ENCODE measurements at places on chromosomes 5 and 9.

DNA sequence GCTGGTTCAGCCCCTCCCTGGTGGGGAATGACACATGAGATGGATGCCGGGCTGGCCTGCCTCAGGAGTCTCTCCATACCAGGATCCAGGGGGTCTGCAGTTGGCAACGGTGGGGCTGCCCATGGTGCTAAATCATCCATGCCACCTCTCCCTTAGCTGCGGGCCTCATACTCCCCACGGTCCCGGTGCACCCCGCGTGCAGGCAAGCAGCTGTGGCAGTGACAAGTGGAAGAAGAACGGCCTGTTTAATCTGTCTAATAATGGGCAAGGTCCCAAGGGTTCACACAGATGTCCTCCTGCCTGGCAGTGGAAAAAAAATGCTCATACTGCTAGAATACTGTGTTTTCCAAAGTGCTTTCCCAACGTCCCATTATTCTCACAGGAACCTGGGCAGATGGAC lies 196.9 kb upstream of the PANK3 start:
- DNase-seq: no peak

DNA sequence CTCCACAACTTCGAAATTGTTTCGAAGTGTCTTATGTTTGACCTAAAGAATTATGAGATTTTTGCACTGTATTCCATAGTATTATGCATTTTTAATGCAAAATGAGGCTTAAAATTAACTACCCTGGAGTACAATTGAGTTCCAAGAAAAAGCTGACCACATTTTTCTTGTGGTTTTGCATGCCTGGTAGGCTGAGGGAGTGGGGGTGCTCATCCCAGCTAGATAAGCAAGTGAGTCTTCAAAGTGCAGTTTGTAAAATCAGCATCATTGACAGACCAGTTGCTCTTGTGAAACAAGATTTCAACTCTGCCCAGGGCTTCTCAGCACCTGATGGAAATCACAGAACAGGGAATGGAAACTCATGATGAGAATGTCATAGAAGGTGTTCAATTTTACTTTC lies 17.0 kb upstream of the NDUFS4 start:
- no peak for DNase-seq

DNA sequence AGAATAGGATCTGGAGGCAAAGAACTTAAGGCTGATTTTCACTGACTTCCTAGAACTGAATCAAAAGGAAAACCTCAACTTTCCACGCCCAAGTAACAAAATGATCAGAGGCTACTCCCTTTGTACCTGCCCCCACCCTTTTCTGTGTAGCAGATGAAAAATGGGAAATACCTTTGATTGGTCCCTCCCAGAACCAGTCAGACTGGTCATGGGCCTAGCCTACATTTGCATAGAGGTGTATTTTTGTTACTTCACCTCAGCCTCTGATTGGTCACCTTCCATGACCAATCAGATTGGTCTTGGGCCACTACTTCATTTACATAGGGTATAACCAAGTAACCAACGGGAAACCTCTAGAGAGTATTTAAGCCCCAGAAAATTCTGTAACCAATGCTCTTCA lies 1553.5 kb upstream of the C9orf72 start:
- DNase-seq: no peak

DNA sequence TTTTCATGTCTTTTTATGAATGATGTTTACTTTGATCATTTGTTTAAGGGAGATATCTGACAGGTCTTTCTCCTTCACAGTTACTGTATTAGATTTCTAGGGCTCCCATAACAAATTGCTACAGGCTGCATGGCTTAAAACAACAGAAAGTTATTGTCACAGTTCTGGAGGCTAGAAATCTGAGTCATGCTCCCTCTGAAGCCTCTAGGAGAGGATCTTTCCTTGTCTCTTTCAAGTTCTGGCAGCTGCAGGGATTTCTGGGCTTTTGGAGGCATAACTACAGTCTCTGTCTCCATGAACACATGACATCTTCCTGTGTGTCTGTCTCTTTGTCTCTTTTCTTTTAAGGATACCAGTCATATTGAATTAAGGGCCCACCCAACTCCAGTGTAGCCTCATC lies 557.3 kb upstream of the SEMA6A start:
- no peak for DNase-seq

DNA sequence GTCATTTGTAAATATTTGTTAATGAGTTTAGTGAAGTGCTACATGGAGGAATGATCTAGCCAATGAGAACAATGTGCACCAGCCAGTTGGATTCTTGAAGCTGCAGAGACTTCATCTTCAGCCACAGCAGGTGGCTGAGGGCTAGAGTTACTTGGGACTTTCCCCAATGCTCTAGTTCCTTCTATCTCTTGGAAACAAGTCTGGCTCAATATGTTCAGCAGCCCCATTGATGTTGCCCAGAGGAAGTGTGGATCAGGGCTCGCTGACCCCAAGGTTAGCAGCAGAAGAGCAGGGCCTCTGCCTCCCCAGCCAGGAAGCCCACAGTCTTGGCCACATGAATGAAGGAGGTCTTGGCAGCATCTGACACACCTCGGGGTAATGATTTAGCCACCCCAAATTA lies 117.5 kb downstream of the SLC1A3 start:
- DNase-seq: peak; percentile 45

DNA sequence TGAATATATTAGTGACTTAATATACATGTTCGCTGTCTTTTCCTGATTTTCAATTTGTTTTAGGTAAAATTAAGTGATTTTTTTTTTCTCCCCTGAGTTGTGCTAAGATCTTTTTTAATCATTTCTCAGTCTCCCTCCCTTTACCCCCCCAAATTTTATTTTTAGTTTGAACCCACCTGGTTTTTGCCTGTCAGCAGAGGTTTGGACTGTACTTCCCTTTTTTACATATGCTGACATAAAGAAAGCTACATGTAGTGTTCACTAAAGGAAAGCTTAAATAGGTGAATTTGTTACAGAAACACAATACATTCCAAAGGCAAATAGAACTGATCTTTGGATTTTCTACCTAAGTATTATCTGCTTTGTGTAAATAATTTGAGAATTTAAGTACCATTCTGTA lies 82.2 kb downstream of the IPO11 start:
- no peak for DNase-seq

DNA sequence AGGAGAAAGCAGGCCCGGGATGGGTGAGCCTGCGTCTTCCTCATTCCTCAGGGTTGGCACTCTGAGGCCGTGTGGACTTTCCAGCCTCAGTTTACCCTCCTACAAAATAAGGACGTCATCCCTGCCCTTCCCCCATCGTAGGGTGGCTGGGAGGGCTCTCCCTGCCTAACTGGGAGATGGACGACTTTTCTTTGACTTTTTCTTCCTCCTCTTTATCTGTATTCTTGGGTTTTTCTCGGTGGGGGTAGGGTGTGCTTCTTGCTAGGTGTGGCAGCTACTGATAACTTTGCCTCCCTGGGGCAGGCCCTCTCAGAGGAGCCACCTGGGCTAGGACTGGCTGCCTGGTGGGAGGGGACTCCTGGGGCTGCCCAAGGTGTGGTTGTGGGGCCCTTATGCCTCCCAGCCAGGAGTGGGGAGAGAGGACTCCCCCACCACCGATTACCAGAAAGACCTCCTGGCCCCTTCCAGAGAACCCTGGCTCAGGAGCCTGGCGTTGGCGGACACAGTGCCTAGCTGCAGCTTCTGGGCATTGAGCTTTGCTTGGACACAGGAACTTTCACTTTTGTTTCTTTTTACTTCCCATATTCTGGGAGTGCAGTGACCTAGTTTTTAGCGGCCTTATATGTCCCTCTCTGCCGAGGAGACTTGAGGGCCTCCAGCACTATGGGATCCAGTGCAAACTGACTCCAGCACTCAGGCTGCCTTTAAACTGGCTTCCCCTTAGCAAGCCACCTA lies 6.1 kb downstream of the GLIPR2 start:
- DNase-seq: no peak

All from GM13977 (cell line).